Cardiac muscle cell (in vitro differentiated cells and primary cell): ENCODE measurements at places on chromosomes 2 and 18. TPM values are rescaled to one million over a fixed set of nuclear protein-coding genes. Genes with fewer than 3 reads are reported as not detected.

GRCh38 chr2:125455110-125455509, 1200.8 kb upstream of the GYPC start:
- H3K4me3 ChIP-seq = no peak overlapping the region
- H3K4me1 ChIP-seq = no peaks in the 10 kb centered on the region
- H3K36me3 ChIP-seq = no peaks in the 10 kb centered on the region
- H3K27ac ChIP-seq = no peak overlapping the region
- no peaks in the 10 kb centered on the region for H3K27me3 ChIP-seq

DNA sequence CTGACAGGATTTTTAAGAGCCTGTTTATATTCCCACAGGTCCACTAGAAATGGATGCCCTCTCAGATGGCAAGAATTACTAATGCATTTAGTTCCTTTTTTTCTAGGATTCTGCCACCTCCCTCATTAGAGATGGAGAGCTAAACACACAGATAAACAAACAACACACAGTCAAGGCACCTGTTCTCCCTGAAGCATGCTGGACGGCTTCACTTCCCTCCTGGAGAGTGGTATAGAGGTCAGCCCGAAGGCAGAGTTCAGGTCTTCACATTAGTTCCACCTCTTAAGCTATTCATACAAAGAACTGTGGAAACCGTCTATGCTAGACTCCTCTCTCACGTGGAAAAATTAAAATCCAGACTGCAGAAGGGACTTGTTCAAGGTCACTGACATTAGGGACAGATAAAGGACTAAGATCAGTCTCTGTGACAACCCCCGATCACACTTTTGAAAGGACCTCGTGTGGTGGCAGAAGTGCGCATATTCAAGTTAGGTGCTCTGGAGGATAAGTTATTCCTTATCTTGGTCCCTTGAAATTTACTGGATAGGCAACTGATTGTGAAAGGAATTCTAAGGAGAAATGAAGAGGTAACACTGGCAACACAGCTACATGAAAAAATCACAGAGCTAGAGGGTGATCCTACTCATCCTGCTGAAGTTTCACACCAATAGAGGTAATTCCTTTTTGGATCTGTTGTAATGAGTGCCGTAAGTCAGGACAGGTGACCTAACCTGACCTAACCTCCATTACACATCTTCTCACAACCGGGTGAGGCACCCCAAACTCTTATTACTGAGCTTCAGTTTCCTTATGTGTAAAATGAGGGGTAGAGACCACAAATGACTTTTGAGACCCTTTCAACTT, 75.1 kb downstream of the SPRED2 start:
- no peak overlapping the region for H3K4me3 ChIP-seq
- peaks cover 24% of the 10 kb centered on the region for H3K4me1 ChIP-seq
- no peak overlapping the region for H3K27ac ChIP-seq
- H3K27me3 ChIP-seq = no peaks in the 10 kb centered on the region

DNA sequence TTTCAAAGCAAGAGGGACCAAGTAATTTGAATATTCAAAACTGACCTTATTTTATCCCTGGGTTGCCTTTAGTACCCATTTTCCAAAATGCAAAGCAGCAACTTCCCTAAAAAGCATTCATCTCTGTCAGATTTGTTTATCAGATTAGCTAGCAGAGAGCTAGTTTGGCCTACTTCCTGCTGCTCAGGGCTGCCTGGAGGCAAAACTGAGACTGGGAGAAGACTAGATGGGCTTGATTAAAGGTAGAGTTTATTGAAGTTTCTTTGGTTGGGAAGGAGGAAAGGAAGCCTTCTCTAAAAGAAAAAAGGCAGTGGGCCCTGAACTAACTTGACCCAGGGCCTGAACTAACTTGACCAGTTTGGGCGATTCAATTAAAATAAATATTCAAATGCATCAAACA, 426.1 kb upstream of the FAM98A start:
- H3K4me1 ChIP-seq = no peaks in the 10 kb centered on the region
- no peaks in the 10 kb centered on the region for H3K27me3 ChIP-seq
- no peaks in the 10 kb centered on the region for H3K36me3 ChIP-seq
- no peak overlapping the region for H3K4me3 ChIP-seq

- H3K27ac ChIP-seq = no peak overlapping the region
- H3K4me3 ChIP-seq = no peak overlapping the region
- H3K36me3 ChIP-seq = no peaks in the 10 kb centered on the region
- H3K4me1 ChIP-seq = no peaks in the 10 kb centered on the region
These were observed 100.5 kb downstream of the TACR1 start for GRCh38 chr2:75098856-75099255.

GRCh38 chr18:74380916-74381315, 65.3 kb downstream of the C18orf63 start:
- no peak overlapping the region for H3K4me3 ChIP-seq
- H3K27ac ChIP-seq = no peak overlapping the region

- no peak for DNase-seq
- no peak overlapping the region for H3K4me3 ChIP-seq
- H3K4me1 ChIP-seq = no peaks in the 10 kb centered on the region
- H3K27me3 ChIP-seq = no peaks in the 10 kb centered on the region
These were observed 19.9 kb upstream of the PLEKHH2 start for GRCh38 chr2:43616967-43617680.

DNA sequence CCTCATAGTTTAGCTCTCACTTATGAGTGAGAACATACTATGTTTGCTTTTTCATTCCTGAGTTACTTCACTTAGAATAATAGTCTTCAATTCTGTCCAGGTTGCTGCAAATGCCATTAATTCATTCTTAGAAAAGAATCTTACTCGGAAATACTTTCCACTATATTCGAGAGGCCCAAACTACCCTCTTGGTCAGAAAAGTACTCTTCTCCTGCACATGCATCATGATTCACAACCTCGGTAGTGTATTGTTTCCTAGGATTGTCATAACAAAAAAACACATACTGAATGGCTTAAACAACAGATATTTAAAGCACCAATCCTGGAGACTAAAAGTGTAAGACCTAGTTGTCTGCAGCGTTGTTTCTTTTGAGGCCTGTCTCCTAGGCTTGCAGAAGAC, 364.0 kb upstream of the SLC14A2 start:
- H3K4me3 ChIP-seq = no peak overlapping the region
- no peak for DNase-seq
- no peak overlapping the region for H3K27ac ChIP-seq
- H3K4me1 ChIP-seq = peaks cover 26% of the 10 kb centered on the region

DNA sequence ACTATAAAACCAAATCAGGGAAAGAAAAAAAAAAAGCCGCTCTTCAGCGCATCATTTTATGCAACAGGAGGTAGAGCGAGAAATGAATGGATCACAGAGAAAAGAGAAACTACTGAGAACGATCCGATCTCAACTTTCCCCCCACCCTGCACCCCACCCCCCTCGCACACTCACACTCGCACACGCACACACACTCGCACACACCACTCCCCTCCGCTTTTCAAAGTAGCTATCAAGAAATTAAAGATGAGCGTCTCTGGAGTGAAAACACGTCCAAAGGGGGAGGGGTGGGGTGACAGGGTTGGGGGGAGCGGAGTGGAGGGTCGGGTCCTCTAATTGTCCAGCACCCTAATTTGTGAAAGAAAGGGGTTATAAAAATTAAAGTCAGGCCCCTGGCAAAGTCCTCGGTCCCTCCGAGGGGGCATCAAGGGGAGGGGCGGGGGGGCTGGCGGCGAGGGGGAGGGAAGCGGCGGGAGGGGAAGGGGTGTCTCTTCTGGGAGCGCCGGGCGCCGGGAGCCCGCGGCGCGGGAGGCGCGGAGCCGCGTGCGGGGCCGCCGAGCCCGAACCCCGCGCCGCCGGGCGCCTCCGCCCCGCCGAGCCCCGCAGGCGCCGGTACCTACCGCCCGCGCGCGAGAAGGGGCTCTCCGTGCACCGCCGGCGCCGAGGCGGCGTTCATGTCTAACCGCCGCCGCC, 428 bp downstream of the TCF4 start:
- H3K4me1 ChIP-seq = peaks cover 16% of the 10 kb centered on the region
- H3K4me3 ChIP-seq = peak overlapping the region; percentile 96
- no peaks in the 10 kb centered on the region for H3K27me3 ChIP-seq
- H3K27ac ChIP-seq = peak overlapping the region; percentile 13
- H3K36me3 ChIP-seq = no peaks in the 10 kb centered on the region

DNA sequence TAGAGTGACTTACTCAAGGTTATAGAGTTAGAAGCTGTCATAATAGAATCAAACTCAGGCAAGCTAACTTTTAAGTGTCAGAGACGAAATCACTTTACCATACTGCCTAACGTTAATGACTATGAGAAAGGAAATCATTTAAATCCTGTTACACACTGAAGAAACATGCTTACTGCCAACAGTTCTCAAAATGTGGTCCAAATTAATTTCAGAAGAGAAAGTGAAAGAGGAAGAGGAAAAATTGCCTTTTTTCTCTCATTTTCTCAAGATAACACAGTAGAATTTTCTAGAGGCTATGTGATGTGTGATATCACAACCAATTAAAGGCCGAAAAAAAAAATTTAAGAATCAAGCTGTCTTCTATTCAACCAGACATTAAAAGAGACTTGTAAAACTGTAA, 1362.7 kb upstream of the CHAC2 start:
- no peak overlapping the region for H3K4me3 ChIP-seq
- no peaks in the 10 kb centered on the region for H3K36me3 ChIP-seq
- no peak for DNase-seq
- no peak overlapping the region for H3K27ac ChIP-seq
- H3K27me3 ChIP-seq = no peaks in the 10 kb centered on the region
- peaks cover 5% of the 10 kb centered on the region for H3K4me1 ChIP-seq

DNA sequence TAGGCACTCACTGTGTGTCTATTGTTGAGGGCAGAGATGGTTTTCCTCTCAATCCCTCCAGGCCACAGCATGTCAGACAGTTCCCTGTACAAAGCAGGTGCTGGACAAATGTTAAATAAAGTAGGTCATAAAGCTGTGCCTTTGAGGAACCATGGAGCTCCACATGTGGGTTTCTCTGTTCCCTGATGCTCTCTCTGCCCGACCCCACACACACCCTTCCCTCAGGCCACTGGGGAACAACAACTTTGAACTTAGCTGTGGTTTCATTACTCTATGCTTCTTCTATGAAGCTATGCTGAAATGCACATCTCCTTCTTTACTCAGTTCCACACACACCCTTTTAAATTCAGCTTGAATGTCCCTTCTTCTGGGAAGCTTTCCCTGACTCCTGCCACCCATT, 415.3 kb downstream of the HRH4 start:
- no peaks in the 10 kb centered on the region for H3K4me1 ChIP-seq
- no peak overlapping the region for H3K27ac ChIP-seq
- H3K4me3 ChIP-seq = no peak overlapping the region
- H3K36me3 ChIP-seq = no peaks in the 10 kb centered on the region
- H3K27me3 ChIP-seq = no peaks in the 10 kb centered on the region

GRCh38 chr2:192669505-192670091, 474.9 kb upstream of the TMEFF2 start:
- no peak overlapping the region for H3K27ac ChIP-seq
- no peak for DNase-seq
- H3K36me3 ChIP-seq = no peaks in the 10 kb centered on the region
- no peaks in the 10 kb centered on the region for H3K4me1 ChIP-seq
- no peak overlapping the region for H3K4me3 ChIP-seq

GRCh38 chr2:48341551-48342133, 188.3 kb upstream of the STON1 start:
- no peak overlapping the region for H3K4me3 ChIP-seq
- H3K4me1 ChIP-seq = no peaks in the 10 kb centered on the region
- H3K27me3 ChIP-seq = no peaks in the 10 kb centered on the region
- H3K36me3 ChIP-seq = peaks cover 2% of the 10 kb centered on the region
- DNase-seq = no peak

DNA sequence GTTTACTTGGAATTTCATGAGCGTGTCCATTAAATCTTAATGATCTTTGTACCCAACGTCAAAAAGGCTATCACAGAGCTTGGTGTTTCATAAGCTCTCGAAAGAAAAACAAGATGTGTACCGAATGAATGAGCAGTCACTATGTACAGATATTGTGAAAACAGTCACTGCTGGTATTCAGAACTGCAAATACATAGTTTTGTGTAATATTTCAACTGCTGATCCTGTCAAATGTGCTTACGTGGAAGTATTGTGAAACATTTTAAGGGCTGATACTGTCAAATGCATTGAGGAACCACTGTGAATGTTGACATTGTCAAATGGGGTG, 184.2 kb upstream of the KLHL29 start:
- no peak overlapping the region for H3K4me3 ChIP-seq
- no peaks in the 10 kb centered on the region for H3K36me3 ChIP-seq
- no peak for DNase-seq
- H3K4me1 ChIP-seq = no peaks in the 10 kb centered on the region

DNA sequence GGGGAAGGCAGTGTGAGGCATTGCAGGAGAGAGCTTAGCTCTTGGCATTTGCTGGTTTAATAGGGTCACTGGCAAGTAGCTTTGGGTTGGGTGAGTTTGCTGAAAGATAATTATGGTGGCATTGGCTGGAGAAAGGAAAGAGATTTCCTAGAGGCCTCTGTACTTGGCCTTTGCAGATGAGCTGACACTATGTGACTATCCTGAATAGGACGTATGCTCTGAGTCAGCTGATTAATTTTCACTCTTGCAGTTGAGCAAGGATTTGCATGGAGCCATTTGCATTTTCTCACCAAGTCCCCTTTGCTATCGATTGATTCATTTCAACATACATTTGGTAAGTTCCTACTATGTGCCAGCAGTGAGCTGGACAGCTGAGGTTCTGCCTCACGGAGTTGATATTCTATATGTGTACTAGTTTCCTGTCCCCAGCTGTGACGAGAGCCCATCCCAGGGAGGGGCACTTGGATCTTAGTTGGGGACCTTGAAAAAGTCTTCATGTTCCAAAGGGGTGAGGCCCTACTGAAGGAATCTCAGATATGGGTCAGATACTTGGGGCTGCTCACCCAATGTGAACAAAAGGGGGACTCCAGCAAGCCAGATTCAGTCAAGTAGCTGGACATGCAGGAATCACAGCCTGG, 245.7 kb downstream of the LOXHD1 start:
- no peaks in the 10 kb centered on the region for H3K27me3 ChIP-seq
- H3K4me1 ChIP-seq = peaks cover 73% of the 10 kb centered on the region
- H3K27ac ChIP-seq = peak overlapping the region; percentile 90
- H3K4me3 ChIP-seq = no peak overlapping the region
- no peak for DNase-seq

GRCh38 chr18:79988071-79988450, 302 bp downstream of the TXNL4A start:
- H3K4me3 ChIP-seq = peak overlapping the region; percentile 84
- H3K27ac ChIP-seq = peak overlapping the region; percentile 89
- H3K36me3 ChIP-seq = no peaks in the 10 kb centered on the region
- peaks cover 2% of the 10 kb centered on the region for H3K4me1 ChIP-seq

DNA sequence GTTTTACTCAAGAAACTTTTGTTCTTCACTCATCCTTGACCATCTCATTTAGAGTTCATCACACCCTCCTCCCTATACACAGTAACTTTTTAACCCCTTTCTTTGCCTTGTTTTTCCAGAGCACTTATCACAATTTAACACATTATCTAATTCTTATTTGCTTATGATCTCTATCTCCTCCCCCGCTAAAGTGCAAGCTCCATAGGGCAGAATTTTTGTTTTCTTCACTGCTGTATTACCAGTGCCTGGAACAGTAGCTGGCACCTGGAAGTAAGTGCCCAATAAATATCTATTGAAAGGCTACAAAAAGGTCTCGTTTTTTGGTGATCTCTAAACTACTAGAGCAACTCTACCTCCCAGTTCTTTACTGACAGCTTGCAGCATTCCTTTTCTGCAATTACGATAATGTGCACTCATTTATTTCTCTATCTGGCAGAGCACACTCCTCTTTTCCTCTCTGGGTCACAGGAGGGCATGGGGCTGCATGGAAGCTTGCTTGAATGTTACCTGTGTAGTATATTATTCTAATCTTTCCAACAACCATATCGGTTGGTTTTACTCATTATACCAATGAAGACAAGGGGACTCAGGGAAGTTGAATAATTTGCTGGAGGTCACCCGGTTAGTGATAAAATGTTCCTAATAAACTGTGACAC, 57.4 kb upstream of the CHST9 start:
- no peak for DNase-seq
- H3K27me3 ChIP-seq = no peaks in the 10 kb centered on the region
- no peak overlapping the region for H3K27ac ChIP-seq
- no peak overlapping the region for H3K4me3 ChIP-seq
- H3K4me1 ChIP-seq = no peaks in the 10 kb centered on the region

TMEM37 gene
- 2.1 and 7.6 TPM in 2 replicates for polyA plus RNA-seq

SMYD1 gene
- 211 and 303 TPM in 2 replicates for polyA plus RNA-seq
